ENCODE measurements at places on chromosomes 13 and 19. TPM values are rescaled to one million over a fixed set of nuclear protein-coding genes. Genes with fewer than 3 reads are reported as not detected.

TMEM59L gene
- total RNA-seq, result not detected

IGFL1 gene
- not detected for total RNA-seq

BEST2 gene
- total RNA-seq, result not detected

BRME1 gene
- 4.1 TPM for total RNA-seq

MYPOP gene
- total RNA-seq, result 13.8 TPM

GRCh38 chr13:60335531-60335930 is 61.5 kb upstream of the TDRD3 start:
- H3K36me3 ChIP-seq, result no peaks in the 10 kb centered on the region
- peaks cover 24% of the 10 kb centered on the region for H3K27me3 ChIP-seq
- no peak for DNase-seq
- H3K27ac ChIP-seq, result no peak overlapping the region
- no peak overlapping the region for H3K4me3 ChIP-seq
- H3K4me1 ChIP-seq, result no peaks in the 10 kb centered on the region

DNA sequence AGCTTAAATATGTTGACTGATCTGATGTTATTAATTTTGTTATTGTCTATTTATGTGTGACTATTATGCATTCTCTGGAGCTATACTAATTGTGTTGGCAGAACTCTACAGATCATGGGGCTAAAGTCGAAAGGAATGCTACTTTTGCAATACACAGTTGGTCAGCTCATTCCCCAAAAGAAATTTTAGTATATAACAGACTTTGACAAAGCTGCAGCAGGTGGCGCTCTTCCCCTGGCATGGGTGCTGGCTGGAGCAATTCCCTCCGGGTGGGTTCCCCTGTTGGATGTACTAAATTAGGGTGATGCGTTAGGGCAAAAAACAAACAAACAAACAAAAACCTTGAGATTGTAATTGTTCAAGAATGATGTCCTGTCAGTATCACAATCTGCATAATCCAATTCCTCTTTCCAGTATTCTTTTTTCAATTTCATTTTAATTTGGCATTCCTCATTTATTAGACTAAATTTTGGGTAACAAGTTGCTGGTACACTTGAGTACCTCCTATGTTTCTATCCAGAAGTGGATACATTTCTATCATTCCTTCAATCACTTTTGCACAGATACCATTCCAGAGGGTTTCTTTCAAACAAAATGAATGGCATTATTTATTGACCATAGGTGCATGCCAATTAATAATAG is 322.8 kb upstream of the EDNRB start:
- no peaks in the 10 kb centered on the region for H3K36me3 ChIP-seq
- H3K4me1 ChIP-seq, result no peaks in the 10 kb centered on the region
- peaks cover 2% of the 10 kb centered on the region for H3K27me3 ChIP-seq
- H3K4me3 ChIP-seq, result no peak overlapping the region
- no peak for DNase-seq
- no peak overlapping the region for H3K27ac ChIP-seq

DNA sequence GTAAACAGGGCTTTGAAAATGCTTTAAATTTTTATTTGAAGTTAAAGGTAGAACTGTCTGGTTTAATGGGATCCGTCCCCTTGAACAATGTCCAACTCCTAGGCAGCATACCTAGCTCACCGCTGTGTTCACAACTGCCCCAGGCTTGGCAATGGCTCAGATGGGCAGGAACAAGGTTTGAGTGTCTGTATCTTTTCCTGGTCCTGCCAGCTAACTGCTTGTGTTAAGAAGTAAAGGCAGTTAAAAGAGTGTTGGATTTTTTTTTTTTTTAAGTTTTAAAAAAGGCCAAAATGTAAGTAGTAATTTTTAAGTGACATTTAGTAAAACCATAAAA is 66.7 kb upstream of the FNDC3A start:
- no peaks in the 10 kb centered on the region for H3K36me3 ChIP-seq
- peaks cover 2% of the 10 kb centered on the region for H3K4me1 ChIP-seq

DNA sequence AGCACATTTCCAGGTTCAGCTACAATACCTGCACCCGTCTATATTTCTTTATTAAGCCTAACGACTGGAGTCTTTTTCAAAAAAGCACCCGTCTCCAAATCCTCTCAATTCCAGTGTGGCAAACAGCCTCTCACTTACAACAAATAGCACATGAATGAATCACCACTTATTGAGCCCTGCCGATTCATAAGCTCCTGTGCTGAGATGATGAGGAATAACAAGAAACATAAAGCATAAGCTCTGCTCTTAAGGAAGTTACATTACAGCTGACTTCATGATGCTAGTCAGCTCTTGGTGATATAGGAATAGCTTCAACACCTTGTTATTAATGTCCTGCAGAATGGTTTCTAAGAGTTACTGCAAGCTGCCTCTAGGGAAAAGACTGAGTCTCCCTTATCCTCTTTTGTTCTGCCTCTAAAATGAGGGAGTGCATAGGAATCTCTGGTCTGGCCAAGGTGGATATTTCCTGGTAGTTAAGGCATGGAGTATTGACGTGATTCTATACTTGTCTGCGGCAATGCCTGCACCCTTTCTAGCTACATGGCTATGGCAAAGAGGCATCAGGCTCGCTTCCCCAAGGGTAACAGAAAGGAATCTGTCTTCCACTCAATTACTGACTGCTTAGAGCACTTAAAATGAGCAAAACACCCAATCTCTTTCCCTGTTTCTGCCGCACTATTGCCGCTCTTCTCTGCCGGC is 195.7 kb downstream of the KLF12 start:
- H3K36me3 ChIP-seq, result peaks cover 22% of the 10 kb centered on the region
- peaks cover 34% of the 10 kb centered on the region for H3K4me1 ChIP-seq
- H3K27ac ChIP-seq, result no peak overlapping the region
- DNase-seq, result no peak
- H3K27me3 ChIP-seq, result no peaks in the 10 kb centered on the region

GRCh38 chr19:4082172-4082571 is 15.5 kb upstream of the ZBTB7A start:
- no peaks in the 10 kb centered on the region for H3K27me3 ChIP-seq
- DNase-seq, result no peak
- peak overlapping the region; percentile 24 for H3K27ac ChIP-seq
- peaks cover 67% of the 10 kb centered on the region for H3K4me1 ChIP-seq
- H3K36me3 ChIP-seq, result peaks cover 2% of the 10 kb centered on the region

DNA sequence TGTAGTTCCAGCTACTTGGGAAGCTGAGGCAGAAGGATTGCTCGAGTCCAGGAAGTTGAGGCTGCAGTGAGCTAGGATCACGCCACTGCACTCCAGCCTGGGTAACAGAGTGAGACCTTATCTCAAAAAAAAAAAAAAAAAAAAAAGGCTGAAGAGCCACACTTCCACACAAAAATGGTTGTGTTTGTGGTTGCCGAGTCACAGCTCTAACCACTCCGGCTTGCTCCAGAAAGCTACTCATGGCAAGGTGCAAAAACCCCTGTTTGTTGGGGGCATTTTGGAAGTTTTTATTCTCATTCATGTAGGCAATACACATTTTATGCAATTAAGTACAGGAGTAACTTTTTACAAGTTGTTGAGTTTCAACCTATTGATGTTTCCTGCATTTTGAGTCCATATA is 93.5 kb downstream of the INSR start:
- H3K4me3 ChIP-seq, result no peak overlapping the region
- DNase-seq, result no peak
- no peak overlapping the region for H3K27ac ChIP-seq
- H3K36me3 ChIP-seq, result peaks cover 1% of the 10 kb centered on the region
- peaks cover 19% of the 10 kb centered on the region for H3K4me1 ChIP-seq

DNA sequence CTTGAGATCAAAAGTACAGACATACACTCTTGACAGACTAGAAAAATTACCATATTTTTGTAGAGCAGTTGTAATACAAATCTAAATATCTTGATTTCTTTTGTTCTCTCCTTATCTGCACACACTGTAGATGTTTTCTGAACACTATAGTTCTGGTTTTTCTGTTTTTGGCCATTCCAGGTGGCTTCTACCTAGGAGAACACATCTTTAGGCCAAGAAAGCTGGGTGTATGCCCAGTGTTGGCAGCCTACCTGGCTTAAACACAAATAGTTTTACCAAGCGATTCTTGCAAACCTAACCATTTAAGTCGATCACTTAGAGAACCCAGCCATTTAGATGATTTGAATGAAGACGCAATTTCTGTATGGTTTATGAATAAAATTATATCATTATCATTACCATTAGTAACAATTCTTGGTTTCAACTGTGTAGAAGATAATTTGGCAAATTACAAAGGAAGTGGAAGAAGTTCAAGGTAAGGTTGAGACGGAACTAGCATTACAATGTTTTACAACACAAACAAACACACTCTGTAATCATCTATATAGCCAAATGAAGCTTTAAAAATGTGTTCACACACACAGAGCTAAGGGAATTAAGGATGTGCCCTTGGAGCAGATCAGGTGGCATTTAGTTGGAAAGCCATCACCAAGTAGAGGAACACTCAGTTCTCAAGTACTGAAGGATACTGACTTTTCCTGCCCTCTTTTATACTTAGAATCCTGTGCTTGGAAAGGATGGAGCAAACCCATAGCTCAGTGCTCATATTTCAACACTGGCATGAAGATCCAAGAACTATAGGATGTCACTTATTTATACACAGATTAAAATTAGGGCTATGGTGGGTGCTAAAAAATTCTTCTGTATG is 36.2 kb downstream of the ERCC5 start:
- no peak overlapping the region for H3K4me3 ChIP-seq
- H3K27me3 ChIP-seq, result no peaks in the 10 kb centered on the region
- H3K36me3 ChIP-seq, result peaks cover 8% of the 10 kb centered on the region

DNA sequence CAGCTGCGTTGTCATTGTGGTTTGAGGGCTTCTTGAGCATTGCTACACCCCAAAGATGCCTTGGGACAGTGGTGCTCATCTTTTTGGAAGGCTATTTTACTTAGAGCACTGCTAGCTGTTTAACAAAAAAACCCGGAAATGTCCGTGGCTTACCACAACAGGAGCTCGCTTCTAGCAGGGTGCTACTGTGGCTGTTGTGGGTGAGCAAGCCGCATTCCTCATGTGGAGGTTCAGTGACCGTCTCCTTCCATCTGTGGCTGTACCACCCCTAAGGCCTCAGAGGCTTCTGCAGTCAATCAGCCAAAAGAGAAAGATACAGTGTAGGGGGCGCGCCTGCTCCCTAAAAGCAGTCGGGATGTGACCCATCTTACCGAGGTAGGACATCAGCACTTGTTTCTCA is 1004.2 kb downstream of the UQCRFS1 start:
- H3K27me3 ChIP-seq, result no peaks in the 10 kb centered on the region
- no peak overlapping the region for H3K27ac ChIP-seq
- H3K36me3 ChIP-seq, result no peaks in the 10 kb centered on the region
- no peak overlapping the region for H3K4me3 ChIP-seq
- DNase-seq, result no peak

GRCh38 chr19:41876847-41877832 is at the start of gene CD79A:
TSS of gene CD79A (plus strand) at chr19:41877279. CDS start at chr19:41877305, 26 bp downstream.
- H3K27me3 ChIP-seq, result no peaks in the 10 kb centered on the region
- no peak for DNase-seq
- peaks cover 49% of the 10 kb centered on the region for H3K4me1 ChIP-seq
- H3K4me3 ChIP-seq, result no peak within 1 kb of the TSS
- peak within 1 kb of the TSS; percentile 93 for H3K27ac ChIP-seq
- H3K36me3 ChIP-seq, result peaks cover 6% of the 10 kb centered on the region

- no peak overlapping the region for H3K4me3 ChIP-seq
- peaks cover 4% of the 10 kb centered on the region for H3K27me3 ChIP-seq
- H3K36me3 ChIP-seq, result peaks cover 3% of the 10 kb centered on the region
- peaks cover 29% of the 10 kb centered on the region for H3K4me1 ChIP-seq
- DNase-seq, result peak; percentile 47
Observed at GRCh38 chr13:50529154-50529882, 314.2 kb downstream of the DLEU7 start.

DNA sequence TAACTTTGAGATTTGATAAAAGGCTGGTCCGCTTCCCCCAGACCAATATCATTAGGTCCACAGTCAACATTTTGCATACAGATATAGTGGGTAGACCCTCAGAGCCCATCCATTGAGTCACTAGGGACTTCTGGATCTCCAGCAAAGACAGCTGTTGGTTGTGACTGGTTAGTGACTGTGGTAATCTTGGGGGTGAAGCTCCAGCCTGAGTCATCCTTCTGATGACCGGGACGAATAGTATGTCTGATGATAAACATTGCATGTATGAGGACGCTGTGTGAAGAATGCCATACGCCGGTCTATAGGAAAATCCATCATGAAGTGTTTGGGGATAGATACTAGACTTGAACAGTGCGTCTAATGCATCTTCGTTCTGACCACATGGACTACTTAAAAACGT is 307.0 kb downstream of the UQCRFS1 start:
- H3K4me1 ChIP-seq, result no peaks in the 10 kb centered on the region
- H3K36me3 ChIP-seq, result no peaks in the 10 kb centered on the region
- H3K27me3 ChIP-seq, result no peaks in the 10 kb centered on the region
- H3K27ac ChIP-seq, result no peak overlapping the region

- no peaks in the 10 kb centered on the region for H3K4me1 ChIP-seq
- H3K27ac ChIP-seq, result no peak overlapping the region
- no peak overlapping the region for H3K4me3 ChIP-seq
- no peak for DNase-seq
Observed at GRCh38 chr19:38013913-38014580, 107.0 kb downstream of the SIPA1L3 start.

DNA sequence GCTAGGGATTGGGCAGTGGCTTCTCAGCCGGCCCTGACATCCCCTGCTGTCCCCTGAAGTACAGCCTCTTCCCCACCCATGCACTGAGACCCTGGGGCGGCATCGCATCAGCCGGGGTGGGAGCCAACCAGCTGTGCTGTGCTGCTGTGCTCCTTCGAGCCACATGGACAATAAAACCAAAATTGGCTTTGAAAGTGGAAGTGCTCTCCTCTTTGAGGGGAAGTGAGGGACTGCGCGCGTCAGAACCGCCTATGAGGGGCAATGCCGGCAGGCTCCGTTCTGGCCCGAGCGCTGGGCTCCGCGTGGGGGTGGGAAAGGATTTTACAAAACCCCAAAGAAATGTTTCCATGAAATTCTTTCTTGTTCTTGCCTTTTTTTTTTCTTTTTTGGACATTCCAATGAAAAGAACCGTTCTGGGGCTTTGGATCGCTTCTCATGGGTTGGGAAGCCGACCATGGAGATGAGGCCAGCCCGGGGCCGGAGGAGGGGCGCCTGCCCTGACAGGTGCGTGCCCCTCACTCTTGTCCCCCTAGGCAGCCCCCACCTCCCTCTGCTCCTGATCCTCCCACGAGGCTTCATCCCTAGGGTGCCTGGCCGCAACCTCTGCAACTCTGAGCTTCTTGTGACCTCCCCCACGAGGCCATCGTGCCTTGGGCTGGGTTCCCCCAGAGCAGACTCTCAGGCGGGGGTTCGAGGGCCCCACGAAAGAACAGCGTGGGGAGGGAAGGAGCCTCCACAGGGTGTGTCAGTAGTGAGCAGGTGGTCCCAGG is 22.6 kb downstream of the KLHL26 start:
- peaks cover 5% of the 10 kb centered on the region for H3K4me1 ChIP-seq
- no peak for DNase-seq
- H3K4me3 ChIP-seq, result no peak overlapping the region
- no peaks in the 10 kb centered on the region for H3K27me3 ChIP-seq
- no peaks in the 10 kb centered on the region for H3K36me3 ChIP-seq

DNA sequence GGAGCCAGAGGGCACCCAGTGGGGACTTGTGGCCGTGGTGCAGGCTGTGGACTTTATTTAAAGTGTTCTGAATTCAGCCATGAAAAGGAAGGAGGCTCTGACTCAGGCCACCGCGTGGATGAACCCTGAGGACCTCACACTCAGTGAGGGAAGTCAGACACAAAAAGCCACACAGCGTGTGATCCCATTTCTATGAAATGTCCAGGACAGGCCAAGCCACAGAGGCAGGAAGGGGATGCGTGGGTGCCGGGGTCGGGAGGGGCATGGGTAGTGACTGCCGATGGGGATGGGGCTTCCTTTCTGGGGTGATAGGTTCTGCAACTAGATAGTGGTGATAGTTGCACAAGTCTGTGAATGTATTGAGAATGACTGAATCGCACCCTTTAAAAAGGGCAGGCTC is 8.7 kb upstream of the ZBTB7A start:
- H3K27ac ChIP-seq, result peak overlapping the region; percentile 79
- DNase-seq, result peak; percentile 75
- no peaks in the 10 kb centered on the region for H3K27me3 ChIP-seq
- peak overlapping the region; percentile 0 for H3K4me3 ChIP-seq
- no peaks in the 10 kb centered on the region for H3K36me3 ChIP-seq
